ENCODE measurements at places on chromosomes 6 and 20.

DNA sequence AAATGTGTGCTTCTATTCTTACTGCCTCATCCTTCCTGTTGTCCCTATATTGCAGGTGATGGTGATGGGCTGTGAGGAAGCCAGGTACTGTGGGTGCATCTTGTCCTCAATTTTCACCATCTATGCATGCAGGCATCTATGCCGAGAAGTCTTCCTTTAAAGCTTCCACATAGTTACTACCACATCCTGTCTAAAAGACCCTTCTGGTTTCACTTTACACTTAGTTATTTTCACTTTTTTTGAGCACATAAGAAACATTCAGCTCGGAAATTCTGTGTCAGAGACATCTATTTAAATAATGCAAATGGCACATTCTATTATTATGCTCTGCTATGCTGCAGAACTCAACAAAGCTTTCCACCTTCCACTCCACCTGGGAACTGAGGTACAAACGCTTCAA lies 28.2 kb upstream of the FABP7 start:
- DNase-seq: no peak

DNA sequence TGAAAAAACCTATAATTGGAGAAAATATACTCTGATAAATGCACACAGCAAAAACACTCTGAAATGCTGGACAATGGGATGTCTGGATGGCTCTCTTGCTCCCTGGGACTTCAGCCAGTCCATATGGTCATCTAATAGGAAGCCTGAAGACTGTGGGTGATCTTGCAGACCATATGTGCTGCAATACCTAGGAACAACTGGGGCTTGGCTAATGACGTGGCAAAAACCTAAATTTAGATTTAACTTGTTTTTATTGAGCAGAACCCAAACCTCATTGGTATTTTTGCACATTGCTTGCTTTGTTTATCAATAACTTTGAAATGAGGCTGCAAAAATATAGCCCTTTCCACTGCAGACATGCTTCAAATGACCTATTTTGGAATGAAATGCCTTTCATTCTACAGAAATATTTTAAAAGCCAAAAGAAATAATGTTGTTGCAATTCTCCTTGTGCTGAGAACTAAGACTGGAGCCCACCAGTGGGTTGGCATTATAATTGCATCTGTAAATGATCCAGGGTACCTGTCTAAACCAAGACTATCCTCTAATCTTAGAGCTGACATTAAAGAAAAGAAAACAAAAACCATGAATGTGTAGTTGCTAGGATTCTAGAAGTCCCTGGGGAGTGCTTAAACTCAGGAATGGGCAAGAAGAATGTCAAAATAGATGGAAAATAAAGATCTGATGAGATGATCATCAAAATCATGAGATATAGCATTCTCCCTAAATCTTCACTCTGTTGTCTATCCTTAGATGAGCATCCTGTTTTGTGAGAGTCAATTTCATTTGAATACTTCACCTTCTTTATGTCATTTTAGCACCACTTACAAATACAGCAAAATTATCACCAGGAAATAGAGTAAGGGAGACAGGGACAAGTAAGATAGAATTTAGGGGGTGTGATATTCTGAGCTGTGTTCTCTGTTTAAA lies 152.1 kb upstream of the RIMS1 start:
- no peak for DNase-seq

- DNase-seq: no peak
Measured at GRCh38 chr6:52027699-52028098, 59.7 kb downstream of the PKHD1 start.

- no peak for DNase-seq
Measured at GRCh38 chr6:160141001-160141726, 19.5 kb downstream of the SLC22A1 start.

- no peak for DNase-seq
Measured at GRCh38 chr6:165081944-165082532, 227.4 kb downstream of the C6orf118 start.

- no peak for DNase-seq
Measured at GRCh38 chr6:148055419-148055818, 287.2 kb upstream of the SASH1 start.

GRCh38 chr6:128339635-128340450 lies 180.6 kb downstream of the PTPRK start:
- no peak for DNase-seq

- DNase-seq: no peak
Measured at GRCh38 chr20:658731-659291, 5.8 kb upstream of the SRXN1 start.

DNA sequence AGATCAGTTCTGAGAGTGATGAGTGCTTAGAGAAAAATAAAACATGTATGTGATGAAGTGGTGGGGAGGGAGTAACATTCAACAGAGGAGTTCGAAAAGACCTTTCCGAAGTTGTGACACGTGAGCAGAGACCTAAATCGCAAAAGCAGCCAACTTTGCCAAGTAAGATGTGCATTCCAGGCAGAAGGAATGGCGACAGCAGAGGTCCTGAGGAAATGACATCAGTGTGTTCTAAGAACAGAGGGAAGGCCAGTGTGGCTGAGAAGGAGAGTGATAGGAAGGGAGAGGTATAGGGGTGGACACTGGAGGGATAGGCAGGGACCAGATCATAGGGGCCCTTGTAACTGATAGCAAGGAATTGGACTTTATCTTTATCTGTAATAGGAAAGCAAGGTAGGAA lies 51.3 kb downstream of the ADAT2 start:
- no peak for DNase-seq

GRCh38 chr6:157119502-157120027 lies 203.8 kb downstream of the TMEM242 start:
- DNase-seq: no peak

GRCh38 chr6:155374681-155375080 lies 60.4 kb upstream of the TFB1M start:
- DNase-seq: no peak

GRCh38 chr20:19970256-19970765 lies 46.9 kb upstream of the NAA20 start:
- no peak for DNase-seq

DNA sequence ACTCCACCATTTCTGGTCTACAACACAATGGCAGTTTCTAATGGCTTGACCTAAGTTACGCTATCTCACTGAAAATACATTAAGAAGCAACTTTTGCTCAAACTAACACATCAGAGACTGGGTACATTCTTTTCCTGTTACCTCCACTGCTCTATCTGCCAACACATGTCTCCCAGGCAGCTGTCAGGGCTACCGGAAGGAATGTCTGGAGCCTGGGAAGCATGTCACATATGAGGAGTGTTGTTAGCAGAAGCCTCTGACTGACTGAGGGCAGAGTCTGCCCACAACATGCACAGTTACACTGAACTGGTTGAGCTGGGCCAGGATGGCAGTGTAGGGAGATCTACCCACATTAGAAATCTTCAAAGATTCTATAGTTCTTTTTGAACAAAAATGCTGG lies 264.5 kb downstream of the KIF16B start:
- DNase-seq: no peak
